ENCODE measurements at places on chromosomes 16 and 17.

DNA sequence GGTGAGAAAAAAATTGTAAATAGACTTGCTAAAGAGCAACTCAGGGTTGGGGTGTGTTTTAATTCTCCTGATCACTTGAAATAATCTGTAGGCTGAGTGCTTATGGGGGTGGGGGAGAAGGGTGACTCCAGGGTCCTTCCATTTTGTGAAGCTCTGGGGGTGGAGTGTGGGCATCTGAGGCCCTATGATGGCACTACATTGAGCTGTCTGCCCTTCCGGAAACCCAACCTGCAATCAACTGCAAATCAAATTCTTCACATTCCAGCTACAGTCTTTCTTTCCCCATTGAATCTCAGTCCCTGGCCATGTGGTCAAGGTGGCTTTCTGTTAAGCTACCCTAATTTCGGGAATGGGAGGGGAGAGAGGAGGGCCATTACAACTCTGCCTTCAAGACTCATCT, 6.0 kb upstream of the CDC6 start:
- DNase-seq, result peak; percentile 4

DNA sequence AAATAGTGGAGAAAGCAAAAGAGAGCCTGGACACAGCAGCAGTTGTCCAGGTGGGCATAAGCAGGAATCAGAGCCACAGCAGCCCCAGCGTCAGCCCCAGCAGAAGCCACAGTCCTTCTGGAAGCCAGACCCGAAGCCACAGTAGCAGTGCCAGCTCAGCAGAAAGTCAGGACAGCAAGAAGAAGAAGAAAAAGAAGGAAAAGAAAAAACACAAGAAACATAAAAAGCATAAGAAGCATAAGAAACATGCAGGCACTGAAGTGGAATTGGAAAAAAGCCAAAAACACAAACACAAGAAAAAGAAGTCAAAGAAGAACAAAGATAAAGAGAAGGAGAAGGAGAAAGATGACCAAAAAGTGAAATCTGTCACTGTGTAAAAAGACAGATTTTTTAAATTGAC, 32.7 kb downstream of the RBBP6 start:
- no peak for DNase-seq

DNA sequence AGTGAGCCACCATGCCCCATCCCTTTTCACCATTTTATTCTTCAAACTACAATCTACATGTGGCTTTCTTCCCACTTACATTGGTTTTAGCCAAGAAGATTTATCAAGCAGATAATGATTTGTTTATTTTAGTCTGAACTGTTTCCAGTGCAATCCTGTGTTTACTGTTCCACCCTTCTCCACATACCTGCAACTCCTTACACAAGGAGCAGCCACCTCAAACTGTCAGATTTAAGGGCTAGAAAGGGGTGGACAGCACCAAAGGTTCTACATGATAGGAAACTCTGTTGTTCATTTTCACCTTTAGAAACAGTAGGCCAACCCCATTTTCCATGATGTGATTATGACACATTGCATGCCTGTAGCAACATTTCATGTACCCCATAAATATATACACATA, 1.9 kb downstream of the RUNDC1 start:
- DNase-seq, result no peak

GRCh38 chr16:26441178-26441577, 625.5 kb upstream of the C16orf82 start:
- no peak for DNase-seq

DNA sequence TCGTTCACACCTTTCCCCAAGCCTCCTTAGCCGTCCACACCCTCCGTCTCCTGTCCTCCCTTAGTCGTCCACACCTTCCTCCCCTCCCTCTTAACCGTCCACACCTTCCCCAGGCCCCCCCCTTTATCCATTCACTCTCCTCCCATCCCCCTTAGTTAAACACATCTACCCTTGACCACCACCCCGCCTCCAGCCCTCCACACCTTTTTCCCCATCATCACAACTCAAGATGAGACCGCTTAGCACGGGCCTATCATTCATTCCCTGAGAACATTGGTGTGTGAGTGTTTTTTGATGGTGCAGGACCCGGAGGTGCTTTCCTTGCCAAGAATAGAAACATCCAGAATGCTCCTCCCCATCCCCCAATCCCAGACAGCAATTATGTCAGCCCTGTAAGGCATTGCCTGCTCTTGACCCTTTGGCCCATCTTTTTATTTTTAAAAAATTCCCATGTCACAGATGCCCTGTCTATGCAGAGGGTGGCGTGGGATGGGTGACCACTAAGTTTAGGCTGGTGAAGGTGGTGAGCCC, 1.4 kb downstream of the TENT4B start:
- DNase-seq, result peak; percentile 9

DNA sequence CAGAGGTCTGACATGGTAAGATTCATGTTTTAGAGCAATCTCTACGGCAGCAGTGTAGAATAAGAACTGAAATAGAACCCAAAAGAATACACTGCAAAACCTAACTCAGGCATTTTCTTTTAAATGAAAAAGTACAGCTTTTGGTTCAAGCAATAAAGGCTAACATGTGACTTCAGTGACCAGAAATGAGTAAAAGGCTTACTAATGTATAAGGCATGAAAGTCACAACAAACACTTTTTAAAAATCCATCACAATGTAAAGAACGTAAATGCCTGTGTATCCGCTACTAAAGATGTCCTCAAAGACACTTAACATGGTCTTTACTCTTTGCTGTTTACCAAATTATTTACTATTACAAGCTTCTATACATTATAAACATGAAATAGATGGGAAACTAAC, 16.6 kb downstream of the KIAA0753 start:
- peak; percentile 17 for DNase-seq

DNA sequence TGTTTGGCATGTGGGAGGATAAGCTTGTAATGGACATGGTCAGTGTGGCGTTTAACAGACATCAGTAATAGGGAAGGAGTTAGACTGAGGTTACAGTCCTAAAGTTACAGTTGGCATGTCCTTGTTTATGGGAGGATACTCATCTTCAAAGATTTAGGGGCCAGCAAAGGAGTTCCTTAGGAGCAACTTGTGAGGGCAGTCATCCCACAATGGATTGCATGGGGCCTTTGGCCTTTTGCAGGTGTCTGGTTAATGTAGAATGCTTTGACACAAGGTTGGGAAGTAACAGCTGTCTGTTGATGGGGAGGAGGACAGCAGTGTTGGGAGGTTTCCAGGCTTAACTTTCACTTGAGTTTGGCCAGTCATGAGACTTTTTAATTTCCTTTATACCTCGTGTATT, 2.2 kb downstream of the NUBP1 start:
- DNase-seq, result no peak

DNA sequence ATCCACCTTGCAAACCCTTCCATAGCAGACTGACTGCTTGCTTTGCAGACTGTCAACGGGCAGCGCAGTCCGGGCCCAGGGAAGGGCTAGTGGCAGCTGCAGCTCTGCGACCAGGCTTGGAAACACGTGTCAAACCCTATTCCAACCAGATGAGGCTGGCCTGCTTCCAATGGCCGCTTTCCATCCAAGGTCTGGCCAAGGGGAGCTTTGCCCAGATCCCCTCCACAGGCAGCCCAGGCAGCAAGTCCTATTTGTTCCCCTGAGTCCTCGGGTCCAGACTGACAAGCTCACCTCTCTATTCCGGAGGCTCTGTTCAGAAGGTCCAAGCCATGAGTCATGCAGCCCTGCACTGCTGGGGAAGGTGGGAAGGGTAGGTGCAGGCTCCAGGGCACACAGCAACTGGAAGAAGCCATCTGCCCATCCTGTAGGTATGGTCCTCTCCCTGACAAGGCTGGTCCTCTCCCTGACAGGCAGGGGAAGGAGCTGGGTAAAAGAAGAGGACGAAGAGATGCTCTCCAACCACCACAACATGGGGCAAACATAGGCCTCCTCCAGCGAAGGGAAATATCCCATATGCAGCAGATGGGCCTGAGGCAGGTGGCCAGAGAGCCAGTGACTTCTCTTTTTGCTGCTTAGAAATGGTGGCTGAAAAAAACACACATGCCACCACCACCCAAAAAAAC, 22.6 kb upstream of the AXIN2 start:
- DNase-seq, result no peak

GRCh38 chr16:85829751-85830445, 30.4 kb downstream of the COX4I1 start:
- no peak for DNase-seq

GRCh38 chr17:8243827-8244226, 4.0 kb downstream of the CTC1 start:
- no peak for DNase-seq

DNA sequence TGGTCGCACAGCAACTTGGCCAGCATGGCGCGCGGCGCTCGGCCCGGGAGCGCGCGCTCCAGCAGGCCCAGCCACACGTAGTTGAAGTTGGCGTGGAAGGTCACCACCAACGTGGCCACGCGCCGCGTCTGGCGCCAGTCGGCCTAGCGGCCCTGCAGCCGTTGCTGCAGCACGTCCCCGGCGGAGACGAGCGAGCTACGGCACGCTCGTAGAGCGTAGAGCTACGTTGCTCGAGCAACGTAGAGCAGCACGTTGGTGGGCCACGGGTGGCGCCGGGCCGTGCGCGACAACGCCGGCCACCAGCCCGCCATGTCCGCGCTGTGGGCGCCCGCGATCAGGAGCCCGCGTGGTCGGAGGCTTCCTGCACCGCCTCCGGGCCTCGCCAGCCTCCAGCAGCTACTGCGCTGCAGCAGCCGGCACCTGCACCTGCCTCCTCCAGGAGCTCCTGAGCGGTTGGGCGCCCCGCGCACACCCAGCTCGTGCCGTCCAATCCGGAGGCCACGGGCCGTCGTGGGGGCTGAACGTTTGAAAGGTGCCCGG, 13.4 kb upstream of the SULT1A1 start:
- DNase-seq, result no peak

DNA sequence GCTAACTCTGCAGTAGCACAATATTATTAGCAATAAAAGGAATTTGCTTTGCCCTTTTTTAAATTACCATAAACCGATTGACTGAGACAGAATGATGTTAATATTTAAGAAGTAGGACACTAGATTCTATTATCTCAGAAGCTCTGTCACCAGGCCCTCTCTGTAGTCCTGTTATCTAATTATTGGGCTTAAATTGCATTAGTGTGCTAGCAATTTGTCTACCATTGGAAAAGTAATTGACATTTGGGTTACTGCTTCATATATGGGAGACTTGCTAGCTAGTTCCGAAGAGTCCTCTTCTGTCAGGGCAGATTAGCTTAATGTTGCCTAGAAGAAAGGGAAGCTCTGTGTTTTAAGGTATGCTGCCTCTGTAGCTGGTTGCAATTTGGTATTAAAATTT, 1107.3 kb upstream of the EEF2KMT start:
- no peak for DNase-seq

DNA sequence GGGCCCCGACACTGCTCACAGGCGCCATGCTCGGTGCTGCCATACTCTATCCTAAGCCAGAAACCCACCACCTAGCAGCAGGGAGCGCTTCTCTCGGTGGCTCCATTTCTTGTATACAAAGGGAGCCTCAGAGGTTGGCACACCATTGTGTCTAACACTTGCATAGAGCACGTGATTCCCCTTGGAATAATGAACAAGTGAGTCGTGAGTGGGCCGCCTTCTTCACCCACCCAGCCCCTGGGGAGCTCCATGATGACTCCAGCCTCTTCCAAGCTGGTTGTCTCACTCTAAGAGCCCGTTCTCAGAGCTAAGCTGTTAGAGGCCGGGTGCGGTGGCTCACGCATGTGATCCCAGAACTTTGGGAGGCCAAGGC, 82.3 kb upstream of the ZNF469 start:
- DNase-seq, result no peak

DNA sequence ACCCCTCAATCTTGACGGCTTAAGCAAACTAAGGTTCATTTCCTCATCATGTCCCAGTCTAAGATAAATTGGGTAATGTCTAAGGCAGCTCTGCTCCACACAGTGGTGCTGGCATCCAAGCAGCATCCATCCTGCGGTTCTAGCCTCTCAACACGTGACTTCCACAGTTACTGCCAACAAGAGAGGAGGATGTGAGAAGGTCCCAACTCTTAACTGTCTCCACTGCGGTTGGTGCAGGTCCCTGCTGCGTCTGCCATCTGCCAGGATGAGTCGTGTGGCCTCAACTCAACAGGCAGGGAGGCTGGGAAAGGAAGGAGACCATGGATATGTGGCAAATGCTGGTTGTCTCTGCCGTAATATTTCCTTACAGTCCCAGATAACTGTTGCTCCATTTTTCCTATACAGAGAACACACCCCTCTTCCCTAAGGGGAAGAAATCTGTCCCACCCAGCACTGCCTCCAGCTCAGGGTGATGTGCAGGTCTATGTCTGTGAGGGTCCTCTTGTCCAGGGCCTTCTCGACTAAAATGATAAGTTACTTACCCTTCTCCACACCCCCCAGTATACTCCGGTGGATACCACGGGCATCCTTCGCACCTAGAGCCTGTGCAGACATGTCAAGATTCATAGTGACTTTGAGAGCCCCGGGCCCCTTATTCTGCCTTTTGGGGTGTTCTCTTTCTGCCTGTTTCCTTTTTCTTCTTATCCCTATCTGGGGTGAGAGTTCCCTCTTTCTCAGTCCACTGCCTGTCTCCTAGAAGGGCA, 64.7 kb downstream of the KCNJ18 start:
- no peak for DNase-seq

- no peak for DNase-seq
Measured at GRCh38 chr17:801660-802059, 19.5 kb downstream of the MRM3 start.

- no peak for DNase-seq
Measured at GRCh38 chr16:51941412-51941811, 605.5 kb downstream of the TOX3 start.

- DNase-seq, result no peak
Measured at GRCh38 chr16:82810077-82810476, 183.3 kb downstream of the CDH13 start.

DNA sequence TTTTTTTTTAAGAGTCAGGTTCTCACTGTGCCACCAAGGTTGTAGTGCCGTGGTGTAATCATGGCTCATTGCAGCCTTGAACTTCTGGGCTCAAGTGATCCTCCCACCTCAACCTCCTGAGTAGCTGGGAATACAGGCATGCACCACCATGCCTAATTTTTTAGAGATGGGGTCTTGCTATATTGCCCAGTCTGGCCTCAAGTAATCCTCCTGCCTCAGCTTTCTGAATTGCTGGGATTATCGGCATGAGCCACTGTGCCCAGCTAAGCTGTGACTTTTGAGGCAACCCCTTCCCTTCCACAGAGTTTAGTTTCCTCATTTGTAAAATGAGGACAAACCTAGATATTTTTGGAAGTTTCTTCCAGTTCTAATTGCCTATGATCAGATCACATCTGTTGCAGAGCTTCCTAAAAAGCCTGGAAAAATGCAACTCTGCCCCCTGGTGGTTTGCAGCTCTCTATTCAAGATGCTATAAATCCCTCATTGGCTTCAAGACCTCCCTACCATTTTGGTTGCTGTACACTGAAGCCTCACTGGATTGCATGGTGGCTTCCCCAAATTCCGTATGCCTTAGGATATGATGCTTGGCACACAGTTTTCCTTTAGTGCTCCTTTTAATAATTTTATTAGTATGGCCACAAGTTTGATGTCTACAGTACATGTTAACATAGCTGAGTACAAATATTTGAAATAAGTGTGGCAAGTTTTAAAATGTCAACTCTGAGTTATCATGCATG, 19.3 kb downstream of the GDE1 start:
- peak; percentile 65 for DNase-seq

Data from fibroblast of skin of back (primary cell).